ENCODE measurements at places on chromosomes 2 and 18. TPM values are rescaled to one million over a fixed set of nuclear protein-coding genes. Genes with fewer than 3 reads are reported as not detected.

The ANKRD30B gene
- total RNA-seq, result not detected

The TMEM178A gene
- 0.22 TPM for total RNA-seq

DNA sequence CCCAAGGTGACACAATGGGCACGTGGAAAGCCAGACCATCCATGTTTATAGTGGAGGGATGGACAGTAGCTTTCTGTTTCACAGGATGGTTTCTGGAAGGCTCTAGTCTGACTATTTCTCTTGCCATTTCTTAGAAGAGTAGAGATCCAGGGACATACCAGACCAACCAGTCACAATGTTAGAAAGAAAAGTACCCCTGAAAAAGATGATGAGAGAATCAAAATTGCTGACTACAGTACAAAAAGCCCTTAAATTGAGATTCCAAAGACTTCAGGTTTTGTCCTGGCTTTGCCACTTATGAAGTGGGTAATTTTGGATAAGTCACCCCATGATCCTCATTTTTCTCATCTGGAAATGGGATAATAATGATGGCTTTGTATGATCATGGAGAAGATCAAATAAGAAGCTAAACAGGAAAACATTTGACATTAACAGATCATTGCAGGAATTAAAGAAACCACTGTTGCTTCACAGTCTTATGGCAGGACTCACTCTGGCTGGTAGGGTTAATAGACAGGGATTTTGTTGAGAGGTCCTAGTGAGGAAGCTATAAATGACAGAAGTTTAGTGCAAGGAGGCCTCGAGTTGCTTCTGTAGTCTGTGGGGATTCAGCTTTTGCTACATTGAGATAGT is 386.0 kb downstream of the IRS1 start:
- DNase-seq, result no peak

DNA sequence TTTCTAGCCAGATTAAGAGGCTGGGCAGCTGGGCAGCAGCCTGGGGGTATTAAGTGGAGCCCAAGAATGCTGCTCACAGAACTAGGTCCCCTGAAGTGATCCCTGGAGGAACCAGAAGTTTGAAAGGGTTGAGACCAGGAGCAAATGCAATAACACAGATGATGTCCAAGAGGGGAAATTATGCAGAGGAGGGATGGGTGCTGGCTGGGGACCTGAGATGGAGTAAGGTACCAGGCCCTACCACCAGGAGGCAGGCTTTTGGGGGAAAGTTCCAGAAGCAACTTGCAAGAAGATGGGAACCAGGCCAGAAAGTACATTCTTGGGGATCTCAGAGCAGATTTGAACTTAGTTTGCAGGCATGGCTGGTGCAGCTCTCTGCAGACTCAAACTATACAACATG is 175.1 kb downstream of the NCK2 start:
- DNase-seq, result peak; percentile 44

GRCh38 chr2:181828122-181828705 is 63.3 kb upstream of the ITPRID2 start:
- no peak for DNase-seq

DNA sequence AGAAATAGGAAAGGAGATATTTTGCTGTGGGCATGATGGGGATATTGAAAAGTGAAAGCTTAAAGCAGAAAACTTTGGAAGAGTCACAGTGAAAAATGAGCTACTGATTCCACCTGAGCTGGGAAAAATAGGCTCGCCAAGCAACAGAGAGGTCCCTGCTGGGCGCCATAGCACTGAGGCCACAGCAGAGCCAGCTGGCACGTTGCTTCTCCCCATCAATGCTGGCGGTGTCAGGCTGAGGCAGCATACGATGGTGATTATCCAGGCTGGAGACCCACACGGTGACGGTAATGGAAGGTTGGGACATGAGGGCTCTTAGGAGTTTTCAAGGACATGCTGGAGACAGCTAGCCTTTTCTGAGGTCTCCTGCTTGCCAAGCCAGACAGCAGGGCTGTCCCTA is 25.8 kb upstream of the DTNB start:
- DNase-seq, result no peak

- DNase-seq, result no peak
These were observed 215.8 kb downstream of the ALK start for GRCh38 chr2:29705616-29706015.

- peak; percentile 16 for DNase-seq
These were observed 85.6 kb downstream of the IKZF2 start for GRCh38 chr2:213065583-213066442.

GRCh38 chr18:34978953-34979608 is 62.1 kb upstream of the MAPRE2 start:
- DNase-seq, result peak; percentile 68
